Occipital lobe (tissue), 3 donors: ENCODE measurements at places on chromosomes 16 and 17. TPM values are rescaled to one million over a fixed set of nuclear protein-coding genes. Genes with fewer than 3 reads are reported as not detected.

Gene SECTM1
- 0.78 TPM for total RNA-seq

- DNase-seq = no peak
Measured at GRCh38 chr16:2689968-2690801, 7.9 kb downstream of the KCTD5 start.

Gene PFN1
- 53.0 TPM for total RNA-seq

DNA sequence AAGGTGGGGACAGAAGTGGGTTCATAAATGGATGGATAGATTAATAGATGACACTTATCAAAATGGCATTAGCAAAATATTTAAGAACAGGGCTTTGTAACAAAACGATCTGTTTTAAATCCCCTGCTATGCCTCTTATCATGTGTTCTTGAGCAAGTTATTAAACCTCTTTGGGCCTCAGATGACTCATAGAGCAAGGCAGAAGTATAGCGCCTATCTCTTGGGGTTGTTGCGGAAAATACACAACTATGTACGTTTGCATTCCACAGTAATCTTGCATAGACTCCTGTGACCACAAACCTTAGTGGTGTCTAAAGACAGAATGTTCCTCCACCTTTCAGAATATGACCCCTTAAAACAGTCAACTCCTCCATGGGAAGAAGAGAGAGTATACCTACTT lies 116.8 kb downstream of the CDYL2 start:
- no peak for DNase-seq

DNA sequence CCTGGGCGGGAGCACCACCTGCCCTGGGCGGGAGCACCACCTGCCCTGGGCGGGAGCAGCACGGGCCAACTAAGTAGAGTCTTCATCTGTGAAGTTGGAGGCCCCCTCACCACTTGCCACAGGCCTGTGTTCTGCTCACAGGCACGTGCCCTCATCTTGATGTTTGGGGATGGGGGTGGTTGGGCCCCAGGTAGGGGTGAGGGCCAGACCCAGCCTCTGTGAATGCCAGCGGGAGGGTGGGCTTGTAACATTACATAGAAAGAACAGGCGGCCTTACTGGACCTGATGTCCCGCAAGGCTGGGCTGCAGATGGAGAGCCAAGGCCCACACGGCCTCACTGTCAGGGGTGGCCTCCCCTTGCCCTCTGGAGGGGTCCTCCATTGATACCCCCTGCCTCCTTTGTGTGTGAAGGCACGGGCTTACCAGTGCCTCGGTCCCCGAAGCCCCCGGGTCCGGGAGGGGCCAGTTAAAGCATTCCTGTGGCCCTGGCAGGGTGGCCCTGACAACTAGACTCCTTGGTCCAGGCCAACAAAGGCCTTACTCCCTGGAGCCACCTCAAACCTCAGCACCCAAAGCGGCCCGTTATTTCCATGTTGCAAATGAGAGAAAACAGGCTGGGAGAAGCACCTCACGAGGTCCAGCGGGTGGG lies 1.1 kb upstream of the SLC16A3 start:
- DNase-seq = no peak

Gene MT1A
- not detected for total RNA-seq

GRCh38 chr17:9181640-9182039 lies 160.3 kb downstream of the NTN1 start:
- DNase-seq = no peak

GRCh38 chr17:269616-270514 lies 82.7 kb downstream of the RPH3AL start:
- DNase-seq = peak; percentile 23

GRCh38 chr17:41403404-41404023 lies 6.1 kb upstream of the KRT31 start:
- DNase-seq = no peak

GRCh38 chr16:19524616-19525384 lies 1.1 kb downstream of the CCP110 start:
- no peak for DNase-seq

DNA sequence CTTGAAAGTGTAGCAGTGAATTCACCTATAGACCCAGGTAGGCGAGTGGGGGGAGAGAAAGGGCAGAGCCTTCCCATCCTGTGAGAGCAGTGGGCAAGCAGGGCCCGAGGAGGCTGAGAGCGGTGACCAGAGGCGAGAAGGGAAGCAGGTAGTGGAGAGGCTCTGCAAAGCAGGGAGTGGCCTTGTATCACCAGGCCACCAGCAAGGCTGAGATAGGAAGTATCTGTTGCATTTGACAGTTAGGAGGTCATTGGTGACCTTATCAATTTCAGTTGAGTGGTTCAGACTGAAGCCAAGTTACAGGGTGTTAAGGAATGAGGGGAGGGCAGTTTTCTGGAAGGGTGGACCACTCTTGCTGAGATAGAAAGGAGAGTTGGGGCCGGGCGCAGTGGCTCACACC lies 10.7 kb upstream of the HSD3B7 start:
- DNase-seq = no peak

DNA sequence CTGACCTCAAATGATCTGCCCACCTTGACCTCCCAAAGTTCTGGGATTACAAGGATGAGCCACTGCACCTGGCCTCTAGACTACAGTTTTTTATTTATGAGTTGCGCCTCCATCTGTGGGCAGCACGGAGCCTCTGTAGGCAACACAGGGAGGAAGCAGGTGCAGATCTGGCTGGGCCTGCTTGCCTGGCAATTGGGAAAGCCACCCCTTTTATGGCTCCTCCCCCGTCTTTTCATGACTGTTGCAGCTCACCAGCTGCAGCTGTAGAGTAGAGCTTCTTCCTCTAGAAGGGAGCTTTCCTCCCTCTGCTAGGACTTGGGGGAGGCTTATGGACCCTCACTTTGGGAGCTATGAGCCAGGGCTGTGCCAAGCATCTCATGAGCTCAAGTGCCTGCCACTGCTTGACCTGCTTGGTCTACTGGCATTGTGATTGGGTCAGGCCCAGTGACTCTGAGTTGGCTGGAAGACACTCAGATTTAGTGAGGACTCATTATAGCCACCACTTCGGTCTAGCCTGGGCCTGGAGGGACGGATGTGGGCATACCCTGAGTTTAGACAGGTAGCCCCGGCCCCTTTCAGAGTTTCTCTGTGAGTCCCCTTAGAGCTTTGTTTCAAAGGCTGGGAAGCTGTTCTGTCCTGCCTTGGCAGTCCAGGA lies 6.9 kb upstream of the SLC7A6 start:
- DNase-seq = peak; percentile 26

- no peak for DNase-seq
Measured at GRCh38 chr17:7045492-7046126, 1.7 kb upstream of the SLC16A11 start.

GRCh38 chr16:68778551-68779231 lies 41.6 kb downstream of the CDH1 start:
- DNase-seq = no peak

Gene SOX9
- 25.4 TPM for total RNA-seq

- DNase-seq = no peak
Measured at GRCh38 chr16:9978160-9978725, 204.0 kb downstream of the GRIN2A start.

Gene TP53TG3C
- not detected for total RNA-seq

- no peak for DNase-seq
Measured at GRCh38 chr17:81137248-81137647, 28.1 kb upstream of the PVALEF start.

- no peak for DNase-seq
Measured at GRCh38 chr16:640614-641013, 1.0 kb upstream of the MCRIP2 start.

DNA sequence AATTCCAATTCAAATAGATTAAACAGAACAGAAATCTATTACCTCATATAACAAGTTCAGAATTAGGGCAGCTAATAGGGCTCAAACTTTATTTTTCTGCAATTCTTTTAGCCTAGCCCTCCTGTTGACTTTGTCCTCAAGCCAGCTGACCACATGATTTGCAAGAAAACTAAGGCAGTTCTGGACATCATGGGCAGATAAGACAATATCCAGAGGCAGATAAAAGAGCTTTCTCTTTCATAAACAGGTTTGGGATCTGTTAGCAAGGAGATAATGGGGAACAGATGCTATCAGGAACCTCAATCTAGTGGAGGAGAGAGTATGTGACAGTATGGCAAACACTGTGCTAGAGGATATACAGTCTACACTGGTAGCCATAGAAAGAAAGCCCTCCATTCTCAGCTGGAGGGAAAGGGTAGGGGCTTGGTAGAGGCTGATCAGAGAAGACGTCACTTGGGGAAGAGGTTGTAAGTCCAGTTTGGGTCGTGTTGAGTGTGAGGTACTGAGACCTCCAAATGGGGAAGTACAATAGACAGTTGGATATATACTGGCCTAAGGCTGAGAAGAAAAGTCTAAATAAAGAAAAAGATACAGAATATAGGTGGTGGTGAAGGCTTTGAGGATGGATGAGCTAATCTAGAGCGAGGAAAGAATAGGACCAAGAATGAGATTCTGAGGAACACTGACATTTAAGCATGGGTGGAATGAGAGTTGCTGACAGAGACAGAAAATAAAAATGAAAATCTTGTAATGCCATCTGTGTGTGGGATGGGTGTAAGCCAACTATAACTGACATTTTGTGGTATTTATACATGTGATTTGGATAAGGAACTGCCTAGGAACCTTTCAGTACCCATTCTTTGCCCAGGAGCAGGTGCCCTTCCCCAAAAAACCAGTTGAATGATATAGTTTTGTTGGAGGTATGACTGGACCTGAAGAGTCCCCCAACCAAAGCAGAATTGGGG lies 67.4 kb downstream of the CYB561 start:
- DNase-seq = no peak

- DNase-seq = no peak
Measured at GRCh38 chr16:86556576-86556975, 1.5 kb upstream of the MTHFSD start.

- DNase-seq = no peak
Measured at GRCh38 chr17:75345514-75346167, 56.4 kb upstream of the SLC25A19 start.

Gene METRN
- total RNA-seq = 16.7 TPM

DNA sequence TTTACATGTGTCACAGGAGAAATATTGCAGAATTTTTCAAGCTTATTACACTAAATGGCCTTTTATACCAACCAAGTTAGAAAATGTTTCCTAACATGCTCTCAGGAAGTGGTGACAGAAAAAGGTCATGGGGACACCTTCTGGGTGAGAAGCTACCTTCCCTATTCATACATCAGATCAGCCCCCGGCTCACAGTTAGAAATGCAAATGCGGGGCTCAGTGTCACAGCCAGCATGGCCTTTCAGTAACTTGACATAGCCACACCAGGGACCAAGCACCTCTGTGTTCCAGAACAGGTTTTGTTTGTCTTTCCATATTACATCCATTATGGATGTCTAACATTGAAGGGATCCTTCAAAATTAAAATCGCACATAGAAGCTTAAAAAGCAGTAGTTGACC lies 59.5 kb downstream of the CHD9NB start:
- no peak for DNase-seq

- no peak for DNase-seq
Measured at GRCh38 chr17:16273929-16274339, 56.9 kb downstream of the PIGL start.

DNA sequence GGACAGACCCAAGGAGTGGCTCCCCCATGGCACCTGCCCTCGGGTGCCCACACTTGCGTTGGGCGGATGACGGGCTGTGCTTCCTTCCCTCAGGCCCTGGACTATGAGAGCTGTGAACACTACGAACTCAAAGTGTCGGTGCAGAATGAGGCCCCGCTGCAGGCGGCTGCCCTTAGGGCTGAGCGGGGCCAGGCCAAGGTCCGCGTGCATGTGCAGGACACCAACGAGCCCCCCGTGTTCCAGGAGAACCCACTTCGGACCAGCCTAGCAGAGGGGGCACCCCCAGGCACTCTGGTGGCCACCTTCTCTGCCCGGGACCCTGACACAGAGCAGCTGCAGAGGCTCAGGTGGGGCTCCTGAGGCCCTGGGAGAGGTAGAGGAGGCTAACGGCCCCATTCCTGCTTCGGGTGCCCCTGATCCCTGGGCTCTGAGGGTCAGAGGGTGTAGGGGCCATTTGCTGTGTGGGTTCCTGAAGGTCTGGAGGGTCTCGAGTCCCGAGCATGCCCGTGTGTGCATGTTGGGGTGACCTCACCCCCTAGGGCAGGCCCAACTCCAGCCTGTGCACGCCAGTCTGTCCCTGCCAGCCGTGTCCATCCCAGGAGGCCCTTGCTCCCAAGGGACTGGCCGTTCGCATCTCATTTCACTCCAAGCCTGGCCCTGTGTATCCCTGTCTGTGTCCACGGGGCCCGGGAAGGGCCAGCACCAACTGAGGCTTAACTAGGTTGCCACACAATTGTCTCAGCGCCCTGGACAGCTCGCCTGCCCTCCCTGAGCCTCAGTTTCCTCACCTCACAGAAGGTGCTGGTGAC lies 10.0 kb downstream of the SLC22A31 start:
- no peak for DNase-seq

- DNase-seq = no peak
Measured at GRCh38 chr17:58117382-58117781, 30.8 kb upstream of the OR4D1 start.

DNA sequence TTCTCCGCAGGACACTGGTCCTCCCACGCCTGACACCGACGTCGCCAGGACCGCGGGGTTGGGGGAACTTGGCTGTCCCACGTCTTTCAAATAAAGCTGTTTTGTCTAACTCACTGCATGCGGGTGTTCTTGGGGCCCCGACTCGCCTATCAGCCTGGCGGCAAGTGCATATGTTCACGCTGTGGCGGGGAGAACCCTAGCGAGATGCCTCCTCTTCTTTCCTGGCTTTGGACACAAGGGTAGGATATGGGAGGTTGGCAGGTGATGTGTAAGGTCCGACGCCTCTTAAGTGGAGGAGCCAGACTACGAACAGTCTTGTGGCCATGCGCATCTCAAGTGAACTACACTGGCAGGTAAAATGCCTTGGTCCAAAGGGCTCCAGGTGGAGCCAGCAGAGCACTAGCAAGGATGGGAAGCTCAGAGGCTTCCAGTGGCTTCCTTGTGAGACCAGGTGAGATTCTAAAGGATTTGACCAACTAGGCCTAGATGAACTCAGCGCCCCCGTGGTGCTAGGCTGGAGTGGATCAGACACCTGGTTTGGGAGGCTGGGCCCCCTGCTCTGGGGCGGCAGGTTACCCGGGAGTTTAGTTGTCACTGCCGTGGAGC lies 873 bp upstream of the RPS2 start:
- DNase-seq = no peak

Gene CA4
- total RNA-seq = 1.2 TPM

GRCh38 chr17:69949973-69950695 lies 124.9 kb upstream of the KCNJ16 start:
- DNase-seq = no peak

Gene FOXJ1
- total RNA-seq = 4.5 TPM

- DNase-seq = no peak
Measured at GRCh38 chr17:28136923-28137322, 94.4 kb downstream of the NLK start.

DNA sequence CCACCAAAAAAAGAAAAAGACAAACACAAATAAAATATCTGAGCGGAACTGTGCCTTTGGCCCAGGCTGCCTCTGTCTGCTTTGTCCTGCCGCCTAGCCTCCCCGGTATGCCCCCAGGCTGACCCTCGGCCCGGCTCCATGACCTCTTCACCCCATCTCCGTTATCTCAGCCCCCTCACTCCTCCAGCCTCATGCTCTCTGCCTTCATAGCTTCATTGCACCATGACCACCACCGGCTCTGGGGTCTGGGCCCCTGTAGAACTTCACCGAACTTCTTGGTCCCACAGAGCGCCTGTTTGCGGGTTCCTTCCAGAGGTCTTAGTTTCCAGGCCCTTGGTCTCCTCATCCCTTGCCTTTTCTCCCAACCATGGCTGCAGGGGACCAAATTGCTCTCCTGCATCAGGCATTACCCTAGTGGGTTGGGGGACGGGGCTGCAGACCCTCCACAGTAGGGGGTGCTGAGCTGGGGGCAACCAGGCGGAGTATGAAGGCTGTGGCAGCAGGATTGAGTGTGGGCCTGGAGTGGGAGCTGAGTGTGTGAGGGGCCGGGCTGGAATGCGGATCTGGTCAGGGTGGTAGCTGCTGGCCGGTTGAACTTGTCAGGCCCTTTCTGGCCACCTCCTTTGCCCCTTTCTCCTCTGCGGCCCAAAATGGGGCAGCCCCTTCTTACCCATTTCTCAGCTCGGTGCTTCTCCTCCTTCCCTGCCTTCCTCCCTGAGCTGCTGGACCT lies 6.9 kb downstream of the HIRIP3 start:
- DNase-seq = no peak
